Cardiac septum (tissue), 1 donor: ENCODE measurements at places on chromosomes 13 and 19. TPM values are rescaled to one million over a fixed set of nuclear protein-coding genes. Genes with fewer than 3 reads are reported as not detected.

GRCh38 chr19:1027650-1028061 lies 1.2 kb downstream of the CNN2 start:
- no peak for DNase-seq

- no peak for DNase-seq
Measured at GRCh38 chr19:53057904-53058580, 13.5 kb downstream of the ERVV-2 start.

DNA sequence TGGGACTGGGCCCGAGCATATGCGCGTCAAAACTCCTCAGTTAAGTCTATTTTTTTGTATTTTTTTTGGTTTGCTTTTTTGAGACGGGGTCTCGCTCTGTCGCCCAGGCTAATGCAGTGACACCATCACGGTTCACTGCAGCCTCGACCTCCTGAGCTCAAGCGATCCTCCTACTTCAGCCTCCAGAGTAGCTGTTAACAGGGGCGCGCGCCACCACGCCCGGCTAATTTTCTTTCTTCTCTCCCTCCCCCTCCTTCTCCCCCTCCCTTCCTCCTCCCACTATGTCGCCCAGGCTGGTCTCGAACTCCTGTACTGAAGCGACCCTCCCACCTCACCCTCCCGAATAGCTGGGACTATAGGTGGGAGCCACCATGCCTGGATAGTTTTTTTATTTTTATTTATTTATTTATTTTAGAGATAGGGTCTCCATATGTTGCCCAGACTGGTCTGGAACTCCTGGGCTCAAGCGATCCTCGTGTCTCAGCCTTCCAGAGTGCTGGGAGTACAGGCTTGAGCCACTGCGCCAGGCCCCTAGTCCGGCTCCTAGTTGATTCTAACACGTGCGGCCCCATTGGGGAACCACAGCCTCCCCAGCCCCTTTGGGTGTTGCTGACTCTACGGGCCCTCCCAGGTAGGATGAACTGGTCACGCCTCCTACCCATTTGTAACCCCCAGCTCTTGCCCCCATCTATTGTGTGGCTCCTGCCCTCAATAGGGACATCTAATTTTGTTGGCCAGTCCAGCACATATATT lies 806 bp upstream of the ZNF837 start:
- no peak for DNase-seq

- no peak for DNase-seq
Measured at GRCh38 chr13:112892426-112893206, 76.4 kb upstream of the MCF2L start.

The CYP2A6 gene
- not detected for total RNA-seq

The WDR62 gene
- 6.1 TPM for total RNA-seq

The TYROBP gene
- 16.9 TPM for total RNA-seq

- no peak for DNase-seq
Measured at GRCh38 chr19:45793876-45794275, 1.2 kb upstream of the DMWD start.

GRCh38 chr13:49063497-49063896 lies 87.8 kb downstream of the FNDC3A start:
- no peak for DNase-seq

- no peak for DNase-seq
Measured at GRCh38 chr19:45995715-45996385, 583 bp downstream of the CCDC61 start.

DNA sequence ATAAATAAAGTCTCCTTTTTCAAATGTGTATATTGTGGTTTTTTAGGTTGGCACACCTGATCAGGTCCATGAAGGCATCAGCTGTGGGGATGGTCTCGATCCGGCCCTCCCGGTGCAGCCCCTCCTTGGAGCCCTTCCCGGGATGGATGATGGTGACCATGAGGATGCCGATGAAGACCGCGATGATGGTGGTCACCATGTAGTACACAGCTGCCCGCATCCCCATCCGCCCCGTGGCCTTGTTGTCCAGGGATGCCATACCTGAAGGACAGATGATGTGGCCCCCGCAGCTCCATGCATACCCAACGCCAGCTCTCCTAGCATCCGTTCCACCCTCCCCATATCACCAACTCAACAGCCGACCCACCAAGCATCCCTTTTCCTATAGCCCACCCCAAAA lies 11.4 kb downstream of the SLC1A6 start:
- no peak for DNase-seq

- no peak for DNase-seq
Measured at GRCh38 chr13:75704194-75704926, 68.2 kb downstream of the LMO7 start.

The ZNF134 gene
- 16.5 TPM for total RNA-seq

- no peak for DNase-seq
Measured at GRCh38 chr13:35817642-35818607, 313.3 kb downstream of the DCLK1 start.

- DNase-seq, result no peak
Measured at GRCh38 chr13:41962994-41963393, 2.1 kb upstream of the VWA8 start.
